Glutamatergic neuron (in vitro differentiated cells): ENCODE measurements at places on chromosomes 1 and 21. TPM values are rescaled to one million over a fixed set of nuclear protein-coding genes. Genes with fewer than 3 reads are reported as not detected.

Gene TMEM50B
- total RNA-seq = 37.5 TPM

Gene NBPF4
- total RNA-seq = not detected

Gene HMGN2
- 187 TPM for total RNA-seq

DNA sequence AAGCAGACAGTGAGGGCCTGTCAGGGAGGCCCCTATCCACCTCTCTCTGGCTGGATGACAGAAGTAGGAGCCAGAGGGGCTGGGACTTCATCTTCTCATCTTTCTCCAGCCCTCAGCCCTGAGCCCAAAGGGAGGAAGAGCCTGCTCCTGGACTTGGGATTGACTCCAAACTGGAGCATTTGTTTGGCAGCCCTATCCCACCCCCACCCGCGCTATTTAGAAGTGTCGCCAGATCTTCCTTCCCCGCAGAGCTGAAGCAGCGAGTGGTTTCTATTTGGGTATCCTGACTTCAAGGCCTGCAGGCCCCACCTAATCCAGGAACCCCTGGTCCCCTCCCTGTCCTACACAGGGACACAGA, 9.6 kb downstream of the NES start:
- DNase-seq = no peak

DNA sequence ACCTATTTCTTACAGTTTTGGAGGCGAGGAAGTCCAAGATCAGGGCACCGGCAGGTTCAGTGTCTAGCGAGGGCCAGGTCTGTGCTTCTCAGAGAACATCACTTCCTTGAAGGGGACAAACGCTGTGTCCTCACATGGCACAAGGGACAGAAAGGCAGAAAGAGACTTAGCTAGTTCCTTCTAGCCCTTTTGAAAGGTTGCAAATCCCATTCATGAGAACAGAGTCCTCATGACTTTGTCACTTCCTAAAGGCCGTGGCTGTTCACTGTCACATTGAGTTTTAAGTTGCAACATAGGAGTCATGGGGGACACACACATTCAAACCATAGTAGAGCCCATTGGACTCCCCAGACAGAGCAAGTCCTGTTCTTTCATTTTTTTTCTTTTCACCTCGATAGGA, 27.4 kb downstream of the PER3 start:
- DNase-seq = no peak

DNA sequence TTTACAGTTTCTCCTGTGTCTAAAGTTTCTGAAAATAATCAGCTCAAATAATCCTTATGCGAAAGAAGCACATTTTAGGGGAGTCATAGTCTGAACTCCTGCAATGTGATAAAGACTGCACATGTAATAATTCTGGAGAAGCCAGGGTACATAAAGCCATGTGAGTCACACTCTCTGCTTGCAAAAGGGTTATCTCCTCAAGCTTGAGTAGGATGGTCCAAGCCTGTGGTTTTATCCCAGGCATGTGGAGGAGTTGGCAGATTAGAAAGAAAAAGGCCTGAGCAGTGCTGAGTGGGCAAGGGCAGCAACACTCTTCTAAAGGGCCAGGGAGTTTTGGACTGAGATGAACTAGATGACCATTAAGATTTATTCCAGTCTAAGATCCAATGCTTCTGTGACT, 220.4 kb downstream of the RHOU start:
- no peak for DNase-seq

DNA sequence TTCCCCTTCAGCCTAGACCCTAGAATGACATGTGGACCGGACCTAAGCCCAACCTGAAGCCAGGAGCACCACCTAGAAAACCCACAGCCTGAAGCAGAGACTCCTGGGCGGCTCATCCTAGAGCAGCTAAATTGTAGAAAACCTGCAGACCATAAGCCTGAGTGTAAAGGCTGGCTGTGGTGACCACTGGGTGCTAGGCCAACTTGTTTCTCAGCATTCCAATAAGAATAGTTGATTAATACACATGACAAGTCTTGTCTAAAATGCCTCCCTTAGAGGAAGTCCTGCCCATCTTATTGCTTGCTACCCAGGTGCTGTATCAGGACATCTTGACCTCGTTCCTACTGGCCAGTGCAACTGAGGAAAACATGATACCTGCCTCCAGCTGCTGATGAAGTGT, 23.3 kb upstream of the CASQ2 start:
- DNase-seq = no peak

- no peak for DNase-seq
These were observed 20.8 kb upstream of the TLCD4 start for GRCh38 chr1:95096218-95096841.

DNA sequence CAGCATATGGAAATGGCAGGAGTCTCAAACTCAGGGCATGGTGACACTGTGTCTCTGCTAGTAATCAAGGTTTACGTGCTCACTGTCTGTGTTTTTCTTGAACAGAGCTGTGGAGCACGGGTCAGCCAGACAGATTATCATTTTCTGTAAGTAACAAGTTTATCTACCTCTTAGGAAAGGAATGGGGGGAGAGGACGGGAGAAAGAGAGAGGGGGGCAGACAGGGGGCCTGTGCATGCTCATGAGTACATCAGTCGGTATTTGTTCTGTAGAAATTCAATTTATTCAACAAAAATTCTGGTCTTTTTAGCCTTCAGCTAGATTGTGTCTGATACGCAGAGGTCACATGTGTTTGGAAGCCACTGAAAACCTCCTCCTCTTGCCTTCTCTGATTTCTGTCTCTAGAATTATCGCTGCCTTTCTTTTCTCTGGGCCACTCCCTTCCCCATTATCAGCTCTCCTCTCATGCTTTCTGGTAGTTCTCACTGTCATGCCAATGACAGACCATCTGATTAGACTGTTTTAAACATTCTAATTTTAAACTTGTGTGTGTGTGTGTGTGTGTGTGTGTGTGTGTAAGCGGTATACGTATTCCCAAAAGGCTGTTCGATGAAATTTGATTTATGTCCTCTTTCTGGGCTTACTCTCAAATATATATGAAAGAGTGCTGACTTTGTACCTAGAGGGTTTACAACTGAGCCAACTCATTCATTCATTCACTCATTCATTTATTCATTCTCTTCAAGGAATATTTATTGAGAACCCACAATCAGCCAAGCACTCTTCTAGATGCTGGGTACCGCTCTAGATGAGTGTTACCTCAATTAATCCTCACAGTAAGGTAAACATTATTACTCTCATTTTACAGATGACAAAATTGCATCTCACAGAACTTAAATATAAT, 636.9 kb downstream of the KIF26B start:
- no peak for DNase-seq
